ENCODE measurements at places on chromosomes 3 and 15.

- DNase-seq: no peak
Observed at GRCh38 chr3:82556113-82556512, 794.7 kb upstream of the GBE1 start.

GRCh38 chr3:195042743-195043606, 228.0 kb downstream of the XXYLT1 start:
- DNase-seq: no peak

DNA sequence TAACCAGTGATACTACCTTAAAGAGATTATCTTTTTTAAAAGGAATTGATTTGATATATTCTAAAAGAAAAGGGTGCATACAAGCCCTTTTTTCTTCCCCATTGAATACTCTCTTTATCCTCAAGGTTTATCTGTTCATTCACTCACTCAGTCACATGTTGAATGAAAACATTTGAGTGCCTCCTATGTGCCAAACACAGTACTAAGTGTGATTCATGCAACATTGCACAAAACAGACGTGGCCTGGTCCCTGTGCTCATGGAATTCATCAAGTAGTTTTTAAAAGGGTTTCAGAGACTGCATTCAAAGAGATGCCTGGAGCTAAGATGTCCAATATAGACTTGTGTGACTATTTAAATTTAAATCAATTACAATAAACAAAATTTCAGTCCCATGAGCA, 462.2 kb upstream of the MDFIC2 start:
- DNase-seq: no peak

- DNase-seq: peak; percentile 28
Observed at GRCh38 chr3:173826901-173827609, 429.5 kb downstream of the NLGN1 start.

DNA sequence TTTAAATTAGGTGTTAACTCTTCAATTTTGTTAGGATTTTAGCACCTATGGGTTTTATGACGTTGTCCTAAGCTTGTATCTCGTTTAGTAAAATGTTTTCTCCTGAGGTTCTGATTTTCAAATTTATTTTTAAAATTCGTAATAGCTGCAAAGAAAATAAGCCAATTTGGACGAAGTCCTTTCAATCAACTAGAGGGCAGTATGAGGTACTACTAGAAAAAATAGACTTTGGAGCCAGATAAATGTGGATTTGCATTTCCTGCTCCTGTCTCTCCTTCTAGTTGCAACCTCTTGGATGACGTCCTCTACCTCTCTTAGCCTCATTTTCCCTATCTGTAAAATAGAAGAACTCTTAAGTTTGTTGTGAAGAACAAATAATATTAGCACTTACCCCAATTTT, 81.1 kb downstream of the SLTM start:
- DNase-seq: no peak

GRCh38 chr15:67166280-67167009, 88.0 kb downstream of the AAGAB start:
- no peak for DNase-seq

DNA sequence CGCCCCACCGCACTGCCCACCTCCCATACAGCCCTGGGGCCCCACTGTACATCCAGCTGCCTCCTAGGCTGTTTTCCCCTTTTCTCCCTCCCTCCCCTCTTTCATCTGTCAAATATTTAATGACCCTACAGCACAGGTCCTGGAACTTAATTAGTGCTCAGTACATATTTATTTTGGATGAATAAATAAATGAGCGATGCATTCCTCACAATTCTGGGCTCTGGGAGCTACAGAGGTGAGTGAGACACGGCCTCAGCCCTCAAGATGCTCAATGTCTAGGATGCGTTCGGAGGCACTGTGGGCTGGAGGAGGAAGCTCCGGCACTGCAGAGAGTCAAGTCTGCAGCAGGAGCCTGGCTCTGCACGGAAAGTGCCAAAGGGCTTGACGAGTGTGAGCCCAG, 175.0 kb downstream of the FAM43A start:
- DNase-seq: no peak

DNA sequence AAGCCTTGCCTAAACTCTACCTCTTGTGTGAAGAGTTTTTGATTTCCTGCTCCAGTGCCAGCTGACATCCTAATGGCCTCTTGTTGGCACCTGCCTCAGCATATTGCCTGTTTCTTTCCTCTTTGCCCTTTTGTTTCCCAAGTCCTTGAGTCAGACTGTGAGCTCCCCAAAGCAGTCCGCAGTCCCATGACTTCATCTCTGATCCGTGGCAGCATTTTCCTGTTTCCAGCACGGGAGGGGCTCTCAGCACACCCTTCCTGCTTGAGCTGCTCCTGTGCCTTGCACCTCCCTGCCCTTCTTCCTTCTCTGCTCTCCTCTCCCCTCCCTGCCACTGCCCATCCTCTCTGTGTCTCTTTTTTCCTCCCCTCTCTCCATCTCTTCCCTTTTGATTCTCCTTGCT, 179.6 kb downstream of the EPHB1 start:
- no peak for DNase-seq

- no peak for DNase-seq
Observed at GRCh38 chr3:122784436-122784835, 9.2 kb downstream of the HSPBAP1 start.

DNA sequence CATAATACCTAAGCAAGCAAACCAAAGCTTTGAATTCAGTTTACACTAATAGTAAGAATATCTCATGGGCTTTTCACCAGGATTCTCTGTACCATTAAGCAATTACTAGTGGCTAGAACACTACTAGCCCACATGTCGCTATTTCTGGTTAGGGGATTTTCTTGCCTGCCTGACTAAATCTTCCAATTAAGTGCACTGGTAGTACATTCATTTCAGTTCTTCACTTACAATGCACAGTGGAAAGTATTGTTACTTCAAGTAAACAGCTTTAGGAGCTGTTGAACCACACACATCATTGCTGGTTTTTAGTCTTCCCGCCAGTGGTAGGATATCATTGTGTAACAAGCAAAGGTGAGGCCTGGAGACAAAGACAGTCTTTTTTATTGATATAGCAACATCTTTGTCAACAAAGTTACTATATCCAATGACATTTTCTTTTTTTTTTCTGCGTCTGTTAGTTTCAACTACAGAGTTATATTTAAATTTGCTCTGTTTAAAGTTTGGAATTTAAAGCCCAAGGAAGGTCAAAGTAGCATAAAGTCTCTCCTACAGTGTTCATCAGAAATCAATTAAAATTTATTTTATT, 826.8 kb upstream of the NR2F2 start:
- no peak for DNase-seq

DNA sequence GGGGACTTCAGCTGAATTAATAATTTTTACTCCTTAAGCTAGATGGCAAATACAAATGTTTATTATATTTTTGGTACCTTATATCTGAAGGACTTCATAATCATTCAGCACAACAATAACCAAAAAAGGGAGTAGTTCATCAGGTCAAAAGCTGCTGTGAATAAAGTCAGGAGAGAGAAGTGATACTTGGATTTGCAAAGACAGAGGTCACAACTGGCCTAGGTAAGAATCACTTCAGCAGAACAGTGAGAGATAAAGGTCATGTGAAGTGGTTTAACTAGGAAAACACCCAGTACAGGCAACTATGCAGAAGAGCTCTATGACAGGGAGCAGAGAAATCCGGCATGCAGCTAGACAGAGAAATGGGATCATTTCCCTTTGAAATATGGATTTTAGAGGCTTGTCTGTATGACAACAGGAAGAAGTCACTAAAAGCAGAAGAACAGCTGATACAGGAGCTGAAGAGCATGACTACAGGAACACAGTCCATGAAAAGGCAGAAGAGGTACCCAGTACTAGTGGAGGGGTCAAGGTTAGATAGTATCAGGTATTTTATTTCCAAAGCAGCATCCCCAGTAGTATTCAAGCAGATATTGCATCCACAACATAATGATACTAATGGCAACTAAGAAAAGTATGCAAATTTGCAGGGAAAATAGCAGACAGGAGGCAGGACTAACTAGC, 25.7 kb downstream of the ZMAT3 start:
- DNase-seq: no peak

DNA sequence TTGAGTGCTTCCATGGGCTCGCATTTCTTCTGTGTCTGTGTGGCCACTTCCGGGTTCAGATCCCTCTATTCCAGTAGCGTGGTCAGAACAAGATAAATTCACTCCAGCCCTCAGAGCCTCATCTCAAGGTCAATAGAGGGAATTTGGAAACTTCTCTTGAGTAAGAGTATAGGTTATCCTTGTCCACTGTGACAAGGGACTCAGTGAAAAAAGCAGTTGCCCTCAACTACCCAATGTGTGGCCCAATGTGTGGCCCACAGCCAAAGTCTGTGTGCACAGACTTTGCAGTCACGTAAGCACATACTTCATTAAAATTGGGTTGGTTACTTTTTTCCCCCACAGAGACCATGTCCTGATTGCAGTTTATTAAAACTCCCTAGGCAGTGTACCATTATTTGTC, 305.6 kb upstream of the SEMA6D start:
- DNase-seq: no peak

- no peak for DNase-seq
Observed at GRCh38 chr3:20028905-20029331, 11.3 kb upstream of the KAT2B start.

- DNase-seq: peak; percentile 74
Observed at GRCh38 chr3:56219894-56220805, 248.1 kb downstream of the ERC2 start.

DNA sequence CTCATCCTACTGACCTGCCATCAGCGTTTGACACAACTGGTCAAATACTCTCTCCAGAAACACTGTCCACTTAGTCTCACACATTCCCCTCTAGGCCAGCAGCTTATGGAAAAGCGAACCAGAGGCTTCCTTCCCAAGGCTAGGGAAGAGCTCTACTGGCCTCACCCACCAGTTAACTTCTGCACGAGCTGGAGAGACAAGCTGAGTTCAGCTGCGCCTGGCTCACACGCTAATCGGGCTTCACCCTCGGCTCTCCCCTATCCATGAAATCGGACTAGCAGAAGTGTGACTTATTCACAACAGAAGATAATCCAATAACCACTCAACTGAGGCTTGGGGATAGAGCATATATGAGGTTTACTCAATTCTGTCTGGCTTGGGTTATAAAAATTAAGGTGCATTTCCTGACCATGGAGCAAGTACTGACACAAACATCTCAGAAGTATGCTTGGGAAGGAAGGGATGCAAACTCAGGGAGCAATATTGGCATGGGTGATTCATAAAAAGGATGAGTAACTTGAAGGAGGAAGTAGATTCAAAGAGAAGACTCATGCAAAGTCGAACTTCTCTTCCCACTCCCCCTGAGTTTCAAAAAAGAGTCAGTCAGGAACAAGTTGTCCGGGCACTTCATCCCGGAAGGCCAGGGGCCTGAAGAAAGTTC, 73.1 kb downstream of the XXYLT1 start:
- peak; percentile 89 for DNase-seq

- DNase-seq: no peak
Observed at GRCh38 chr15:85361323-85361722, 19.1 kb upstream of the AKAP13 start.

GRCh38 chr15:83283813-83284558, 478 bp downstream of the BNC1 start:
- DNase-seq: peak; percentile 24

DNA sequence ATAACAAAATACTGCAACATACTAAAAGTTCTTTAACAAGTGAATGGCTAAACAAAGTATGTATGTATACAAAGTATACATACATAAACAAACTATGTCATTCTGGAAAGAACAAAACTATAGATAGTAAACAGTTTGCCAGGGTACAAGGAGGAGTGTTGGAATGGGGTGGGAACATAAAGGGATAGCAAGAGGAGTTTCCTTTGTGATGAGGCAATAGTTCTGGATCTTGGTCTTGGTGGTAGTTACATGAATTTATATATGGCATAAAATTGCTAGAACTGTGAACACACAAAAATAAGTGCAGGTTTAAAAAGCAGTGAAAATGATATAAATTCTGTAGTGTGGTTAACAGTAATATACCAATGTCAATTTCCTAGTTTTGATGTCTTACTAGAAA, 22.0 kb downstream of the ZNF148 start:
- DNase-seq: peak; percentile 23

GRCh38 chr3:11014253-11014652, 21.7 kb downstream of the SLC6A1 start:
- no peak for DNase-seq

DNA sequence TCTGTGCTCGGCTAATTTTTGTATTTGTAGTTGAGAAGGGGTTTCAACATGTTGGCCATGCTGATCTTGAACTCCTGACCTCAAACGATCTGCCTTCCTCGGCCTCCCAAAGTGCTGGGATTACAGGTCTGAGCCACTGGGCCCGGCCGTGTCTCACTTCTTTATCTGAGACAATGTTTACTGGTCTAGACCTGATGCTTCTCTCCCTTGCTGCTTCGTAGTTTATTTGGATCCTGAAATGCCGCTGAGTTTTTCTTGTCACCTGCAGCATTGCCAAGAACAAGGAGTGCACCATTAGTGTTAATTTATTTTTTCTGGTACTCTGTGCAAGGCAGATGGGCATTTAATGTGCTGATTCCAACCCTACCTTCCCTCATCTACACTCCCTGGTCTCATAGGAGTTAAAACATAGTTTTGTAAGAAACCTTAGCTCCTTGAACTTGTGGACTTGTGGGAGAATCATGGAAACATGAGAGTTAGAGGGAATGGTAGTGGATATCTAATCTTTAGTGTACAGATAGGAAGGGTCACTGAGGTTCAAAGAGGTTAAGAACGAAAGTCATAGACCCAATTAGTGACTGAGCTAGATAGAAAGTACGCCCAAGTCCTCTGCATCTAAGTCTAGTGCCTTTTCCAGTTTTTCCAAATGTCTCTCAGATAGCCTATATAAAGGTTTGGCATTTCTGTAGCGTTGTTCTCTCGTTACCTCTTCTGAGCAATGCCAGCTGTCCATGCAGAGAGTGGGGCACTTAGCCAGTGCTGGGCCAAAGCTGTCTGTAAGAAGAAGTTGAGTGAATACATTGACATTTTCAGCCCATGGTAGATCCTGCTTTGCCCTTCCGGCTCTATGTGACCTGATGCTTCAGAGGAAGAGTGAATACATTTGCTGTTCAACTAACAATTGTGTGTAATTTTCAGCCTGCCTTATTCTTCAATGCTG, 244.1 kb downstream of the LPP start:
- DNase-seq: no peak

DNA sequence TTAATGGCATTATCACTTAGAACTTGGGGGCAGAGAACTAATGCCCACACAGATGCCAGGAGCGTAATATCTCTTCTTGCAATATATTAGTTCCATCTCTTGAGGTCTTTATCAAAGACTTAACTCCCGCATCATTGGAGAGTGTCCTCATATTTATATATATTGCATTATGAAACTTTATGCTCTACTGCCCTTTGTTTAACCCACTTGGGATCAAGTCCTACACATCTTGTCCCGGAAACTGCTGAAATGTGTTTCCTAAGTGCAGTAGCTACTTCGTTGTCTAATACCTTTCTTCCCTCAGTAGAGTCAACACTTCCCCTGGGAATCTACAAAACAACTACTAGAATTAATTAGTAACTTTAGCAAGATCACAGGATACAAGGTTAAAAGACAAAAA, 1029.2 kb downstream of the OTOL1 start:
- DNase-seq: no peak

- no peak for DNase-seq
Observed at GRCh38 chr3:48268936-48269561, 28.1 kb downstream of the ZNF589 start.

- no peak for DNase-seq
Observed at GRCh38 chr15:88894348-88894818, 961 bp downstream of the HAPLN3 start.

- peak; percentile 96 for DNase-seq
Observed at GRCh38 chr15:41024131-41024530, 70.9 kb downstream of the CHAC1 start.
